ENCODE measurements at places on chromosomes 11 and 22.
A peak's percentile ranks its signal among the peaks of the same experiment; 100 is the strongest.

- no peak for DNase-seq
Observed at GRCh38 chr11:33191467-33191866, 30.2 kb upstream of the CSTF3 start.

- peak; percentile 69 for DNase-seq
Observed at GRCh38 chr22:41683616-41684015, 5.1 kb downstream of the SNU13 start.

- DNase-seq = no peak
Observed at GRCh38 chr11:119691020-119691666, 37.9 kb downstream of the NECTIN1 start.

- no peak for DNase-seq
Observed at GRCh38 chr11:121766991-121767390, 314.2 kb upstream of the SORL1-AS1 start.

- no peak for DNase-seq
Observed at GRCh38 chr11:83023410-83023809, 48.3 kb downstream of the RAB30 start.

DNA sequence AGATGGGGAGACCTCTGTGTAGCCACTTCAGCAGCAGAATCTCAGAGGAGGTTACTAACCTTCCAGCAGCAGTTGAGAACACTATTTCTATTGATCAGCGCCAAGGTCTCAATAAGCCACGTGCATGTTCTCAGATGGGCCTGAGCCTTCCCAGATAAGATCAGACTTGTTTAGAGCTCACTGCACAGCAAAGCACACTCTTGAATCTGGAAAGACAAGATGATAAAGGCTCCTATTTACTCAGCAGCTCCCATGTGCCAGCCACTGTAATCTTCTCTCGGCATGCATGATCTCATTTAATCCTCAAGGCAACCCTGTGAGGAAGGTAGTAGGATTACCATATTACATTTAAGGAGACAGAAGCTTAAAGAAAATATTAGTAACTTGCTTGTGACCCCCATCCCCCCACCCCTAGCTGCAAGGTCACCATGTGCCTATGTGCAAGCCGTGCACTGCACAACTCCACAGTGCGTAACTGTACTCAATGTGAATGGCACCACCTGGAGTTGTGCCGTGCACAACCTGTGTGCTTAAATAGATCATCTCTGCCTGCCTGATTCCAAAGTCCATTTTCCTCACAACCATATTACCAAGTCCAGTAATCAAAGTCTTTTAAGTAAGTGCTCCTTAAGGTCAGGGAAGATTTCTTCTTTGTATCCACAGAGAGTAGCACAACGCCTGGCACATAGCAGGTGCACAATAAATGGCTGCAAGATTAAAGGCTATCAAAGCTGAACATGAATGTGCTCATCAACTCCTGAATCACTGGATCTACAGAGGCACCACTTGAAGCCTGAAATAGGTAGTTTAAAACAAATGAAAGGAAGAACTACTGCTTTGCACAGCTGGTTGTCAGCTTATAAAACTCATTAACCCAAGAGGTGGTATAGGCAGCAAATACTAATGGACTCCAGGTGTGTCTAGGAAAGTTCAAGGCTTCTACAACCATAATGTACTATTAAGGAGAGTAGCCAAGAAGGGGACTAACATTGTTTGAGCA is 293.8 kb downstream of the BUD13 start:
- no peak for DNase-seq

GRCh38 chr11:75627906-75628668 is 40.8 kb downstream of the MAP6 start:
- DNase-seq = peak; percentile 31

DNA sequence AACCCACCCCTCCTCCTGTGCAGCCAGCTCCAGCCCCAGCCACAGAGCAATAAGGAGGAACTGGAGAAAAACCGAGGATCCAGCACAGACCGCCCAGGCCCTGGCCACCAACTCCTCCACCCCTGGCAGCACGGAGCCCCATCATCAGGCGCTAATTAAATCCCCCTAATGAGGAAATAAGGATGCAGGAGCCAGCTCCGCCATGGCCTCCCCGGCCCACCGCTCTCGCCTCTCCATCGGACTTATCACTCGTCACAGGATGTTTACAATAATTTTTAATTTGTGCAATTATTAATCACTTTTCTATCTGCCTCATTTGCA is 42.6 kb downstream of the BUD13 start:
- DNase-seq = no peak

DNA sequence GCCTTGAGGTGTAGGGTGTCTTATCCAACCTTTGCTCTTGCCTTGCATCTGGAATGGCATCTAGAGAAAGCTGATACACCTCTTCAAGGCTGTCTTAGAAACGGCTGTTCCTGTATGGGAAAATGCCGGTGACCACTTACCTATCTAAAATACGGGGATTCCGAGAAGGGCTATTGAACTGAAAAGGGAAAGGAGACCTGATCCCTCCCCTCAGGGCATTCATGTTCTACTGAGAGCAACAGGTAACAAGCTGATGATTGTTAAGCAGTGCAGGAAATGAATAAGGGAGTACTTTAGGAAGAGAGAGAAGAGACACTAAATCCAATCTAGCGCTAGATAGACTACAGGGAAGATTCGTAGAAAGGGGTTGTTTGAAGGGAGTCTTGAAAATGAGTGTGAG is 1388.1 kb downstream of the FAM181B start:
- DNase-seq = no peak

- no peak for DNase-seq
Observed at GRCh38 chr11:27020751-27021150, 19.9 kb upstream of the BBOX1 start.

GRCh38 chr11:102413497-102413896 is 39.1 kb downstream of the TMEM123 start:
- DNase-seq = no peak

DNA sequence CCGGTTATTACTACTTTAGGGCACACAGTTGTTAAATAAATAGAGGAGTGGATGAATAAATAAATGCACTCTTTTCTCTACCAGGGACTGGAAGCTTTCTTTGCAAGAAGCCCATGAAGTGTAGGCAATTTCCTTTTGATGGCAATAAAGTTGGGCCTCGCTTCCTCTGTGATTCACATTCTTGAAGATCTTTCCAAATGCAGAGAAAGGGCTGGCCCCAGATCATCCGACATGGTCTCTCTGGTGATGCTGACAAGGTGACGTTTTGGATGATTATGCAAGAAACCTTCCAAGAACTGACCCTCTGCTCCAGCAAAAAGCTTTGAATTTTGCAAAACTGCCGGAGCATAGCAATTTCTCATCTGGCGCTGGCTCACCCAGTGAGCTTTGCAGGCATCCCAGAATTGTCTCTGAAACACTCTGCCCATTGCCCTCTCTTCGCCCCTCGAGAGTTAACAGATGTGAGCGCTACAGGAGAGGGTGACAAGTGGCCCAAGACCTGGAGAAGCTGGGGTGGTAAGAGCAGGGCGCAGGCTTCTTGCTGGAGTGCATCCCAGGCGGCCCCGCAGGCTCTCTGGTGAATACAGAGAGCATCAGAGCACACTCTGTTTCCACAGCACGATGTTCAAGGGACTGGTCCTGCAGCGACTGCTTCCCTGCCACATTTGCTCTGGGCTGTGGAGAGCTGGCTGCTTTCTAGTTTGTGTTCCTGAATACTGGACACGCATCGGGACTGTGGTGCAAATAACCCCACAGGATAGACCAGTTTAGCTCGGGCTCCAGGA is 11.5 kb upstream of the IFT27 start:
- DNase-seq = no peak

DNA sequence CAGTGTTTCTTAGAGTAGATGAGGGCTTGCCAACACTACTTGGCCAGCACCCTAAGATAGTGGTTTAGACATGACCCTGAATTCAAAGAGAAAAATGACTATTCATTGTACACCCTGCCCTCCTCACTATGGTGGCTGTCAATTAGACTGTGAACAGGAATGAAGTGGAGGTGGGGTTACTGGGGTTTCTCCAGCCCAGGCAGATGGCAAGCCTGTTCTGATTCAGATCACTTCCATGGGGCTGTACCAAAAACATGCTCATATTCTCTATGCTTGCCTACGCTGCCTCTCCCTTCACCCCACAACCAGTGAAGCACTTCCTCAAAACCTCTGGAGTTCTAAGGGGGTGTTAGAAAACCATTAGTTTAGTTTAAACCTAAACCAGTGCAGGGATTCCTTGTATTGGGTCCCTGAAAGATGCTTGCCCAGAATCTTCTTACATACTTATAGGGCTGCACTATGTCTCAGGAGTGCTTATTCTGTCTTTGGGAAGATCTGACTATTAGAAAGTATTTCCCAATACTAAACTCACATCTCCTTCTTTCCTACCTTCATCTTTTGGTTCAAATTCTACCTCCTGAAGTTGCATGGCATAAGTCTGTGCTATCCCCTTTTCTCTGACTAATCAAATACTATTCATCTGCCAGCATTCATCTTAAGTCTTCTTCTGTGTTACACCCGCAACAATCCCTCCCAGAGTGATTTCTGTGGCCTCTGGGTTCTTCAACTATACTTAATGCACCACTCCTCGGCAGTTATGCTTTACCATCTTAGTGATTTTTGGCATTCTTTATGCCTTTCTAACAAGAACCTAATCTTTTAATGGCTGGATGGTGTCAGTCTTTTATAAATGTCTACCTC is 71.8 kb downstream of the ATG16L2 start:
- no peak for DNase-seq

GRCh38 chr11:127058524-127058923 is 58.0 kb upstream of the KIRREL3 start:
- no peak for DNase-seq

- no peak for DNase-seq
Observed at GRCh38 chr11:109140857-109141515, 281.0 kb upstream of the C11orf87 start.

DNA sequence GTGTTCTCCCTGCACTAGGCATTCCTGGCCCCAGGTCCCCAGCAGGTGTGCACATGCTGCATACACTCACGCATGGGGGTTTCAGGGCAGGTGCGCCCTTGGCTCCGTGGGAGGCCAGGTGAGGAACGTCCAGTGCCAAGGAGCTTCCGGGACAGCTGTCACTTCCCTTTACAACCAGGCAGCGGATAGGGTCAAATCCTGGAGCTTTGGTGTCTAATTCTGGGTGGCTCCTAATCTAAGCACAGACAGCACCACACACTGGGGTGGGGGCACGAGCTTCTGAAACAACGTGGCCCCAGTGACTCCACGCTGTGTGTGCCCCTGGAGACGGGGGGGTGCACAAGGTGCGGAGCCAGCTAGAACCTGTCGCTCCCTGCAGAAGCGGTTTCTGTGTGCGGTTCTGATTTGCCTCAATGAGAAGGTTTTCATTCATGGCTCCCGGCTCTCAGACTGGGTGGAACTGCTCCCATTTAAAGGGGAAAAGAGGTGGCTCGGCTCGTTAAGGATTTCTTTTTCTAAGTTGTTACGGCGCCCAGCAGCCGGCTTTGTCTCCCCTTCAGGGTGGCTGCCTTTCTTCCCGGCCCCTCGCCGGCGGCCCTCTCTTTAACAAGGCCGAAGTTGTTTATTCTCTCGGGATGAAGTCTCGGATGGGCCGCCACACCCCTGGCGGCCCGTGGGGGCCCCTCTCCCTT is 5.0 kb downstream of the CCND1 start:
- no peak for DNase-seq

GRCh38 chr11:31871310-31872075 is 60.4 kb upstream of the PAX6 start:
- no peak for DNase-seq

- DNase-seq = peak; percentile 22
Observed at GRCh38 chr11:18245396-18245795, 3.1 kb downstream of the SAA2 start.

DNA sequence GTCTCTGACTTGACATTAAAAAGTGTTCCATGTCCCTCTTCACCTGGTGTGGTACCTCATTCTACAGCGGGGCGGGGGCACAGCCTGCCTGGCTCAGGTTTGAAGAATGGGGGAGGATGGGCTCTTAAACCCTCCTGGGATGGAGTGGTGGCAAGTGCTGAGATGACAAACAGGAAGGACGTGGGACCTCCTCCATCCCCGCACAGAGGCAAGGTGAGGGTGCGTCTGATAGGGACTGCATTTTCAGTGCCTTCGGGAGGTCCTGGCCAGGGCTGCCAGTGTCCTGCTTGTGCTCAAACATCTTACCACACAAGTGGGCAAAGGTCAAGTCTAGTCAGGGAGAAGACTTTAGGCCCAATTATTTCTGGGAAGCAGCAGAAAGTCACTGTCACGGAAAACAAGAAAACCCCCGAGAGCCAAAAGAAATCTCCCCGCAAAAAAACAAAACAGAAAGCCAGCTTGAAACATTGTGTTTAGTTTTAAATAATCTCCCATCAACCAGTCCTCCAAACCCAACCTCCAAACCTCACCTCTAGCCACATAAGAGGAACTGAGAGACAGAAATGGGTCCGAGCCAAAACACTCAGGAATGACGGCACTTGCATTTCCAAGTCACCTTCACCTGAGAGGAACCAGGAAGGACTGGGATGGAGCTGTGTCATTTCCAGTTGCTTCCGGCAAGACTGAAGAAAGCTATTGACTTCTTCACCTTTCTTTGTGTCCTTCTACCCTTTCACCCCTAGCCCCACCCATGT is 966.5 kb downstream of the NTM start:
- DNase-seq = no peak

DNA sequence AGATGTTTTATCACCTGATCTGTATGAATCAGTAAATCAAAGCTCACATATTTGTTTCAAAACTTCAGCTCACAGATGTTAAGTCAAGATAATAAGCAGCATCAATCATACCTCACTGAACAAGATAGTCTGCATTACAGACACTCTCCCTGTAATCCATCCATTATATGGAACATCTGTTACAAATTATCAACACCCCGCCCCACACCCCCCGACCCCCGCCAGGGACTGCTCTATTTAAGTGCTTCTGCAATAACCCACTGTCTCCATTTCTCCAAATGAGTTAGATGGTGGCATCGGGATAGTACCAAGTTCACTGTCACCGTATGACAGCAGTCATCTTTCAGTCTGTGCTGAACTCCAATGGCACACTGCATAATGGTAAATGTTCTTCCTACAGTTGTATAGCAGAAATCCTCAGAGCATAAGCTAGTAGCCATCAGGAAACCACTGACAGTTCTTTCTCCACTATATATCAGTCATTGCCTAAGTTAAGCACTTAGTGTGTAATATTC is 447.0 kb upstream of the ARHGAP42 start:
- DNase-seq = no peak

DNA sequence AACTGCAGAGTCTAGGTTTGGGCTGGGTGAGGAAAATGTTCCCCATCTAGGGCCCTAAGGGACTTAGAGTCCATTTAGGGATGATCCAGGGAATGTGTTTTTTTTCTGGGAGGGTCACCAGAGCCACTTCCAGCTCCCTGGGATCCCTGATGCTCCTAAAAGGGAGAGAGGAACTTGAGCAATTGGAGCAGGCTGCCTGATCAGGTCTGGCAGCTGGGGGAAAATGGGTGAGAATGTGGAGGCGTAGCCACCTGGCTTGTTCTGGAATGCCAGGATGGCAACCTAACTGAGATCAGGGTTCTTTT is 1.2 kb downstream of the PGAP2 start:
- no peak for DNase-seq

DNA sequence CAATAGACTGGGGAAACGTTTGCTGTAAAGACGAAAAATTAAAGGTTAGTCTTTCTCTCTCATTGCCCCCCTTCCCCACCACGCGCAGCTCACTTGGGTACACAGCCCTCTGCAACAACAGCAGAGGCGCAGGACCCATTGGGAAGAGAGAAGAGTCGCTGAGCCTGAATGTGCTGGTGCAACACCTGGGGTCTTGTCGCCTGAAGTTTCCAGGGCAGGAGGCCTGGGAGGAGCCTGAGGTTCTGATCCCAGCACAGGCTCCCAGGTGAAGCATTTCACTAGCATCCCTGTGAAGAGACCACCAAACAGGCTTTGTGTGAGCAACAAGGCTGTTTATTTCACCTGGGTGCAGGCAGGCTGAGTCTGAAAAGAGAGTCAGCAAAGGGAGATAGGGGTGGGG is 116.2 kb upstream of the NTM start:
- DNase-seq = no peak

All from foreskin fibroblast (primary cell).